NCI-H524 (cell line): ENCODE measurements at places on chromosomes 16 and 17.

GRCh38 chr16:61435346-61435745, 600.9 kb downstream of the CDH8 start:
- no peak for DNase-seq

- no peak for DNase-seq
Measured at GRCh38 chr16:30490210-30490609, 17.7 kb downstream of the ITGAL start.

DNA sequence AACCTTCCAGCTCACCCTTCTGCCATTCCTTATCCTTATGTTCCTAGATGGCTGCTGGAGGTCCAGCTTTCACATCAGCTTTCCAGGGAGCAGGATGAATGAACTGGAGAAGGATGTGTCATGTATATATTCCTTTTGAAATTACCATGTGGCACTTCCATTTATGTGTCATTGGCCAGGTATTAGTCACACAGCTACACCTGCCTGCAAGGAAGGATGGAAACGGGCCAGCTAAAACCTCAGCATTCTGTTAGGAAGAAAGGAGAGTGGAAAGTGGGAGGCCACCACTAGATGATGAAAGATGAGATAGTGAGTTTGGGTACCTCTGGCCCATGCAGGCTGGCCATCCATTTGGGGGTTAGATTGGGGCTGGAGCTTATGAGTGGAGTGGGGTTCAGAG, 67.5 kb downstream of the KSR1 start:
- DNase-seq: no peak

GRCh38 chr16:72430121-72430520, 258.2 kb upstream of the PMFBP1 start:
- no peak for DNase-seq

- DNase-seq: no peak
Measured at GRCh38 chr16:48136547-48137360, 19.0 kb downstream of the ABCC12 start.

DNA sequence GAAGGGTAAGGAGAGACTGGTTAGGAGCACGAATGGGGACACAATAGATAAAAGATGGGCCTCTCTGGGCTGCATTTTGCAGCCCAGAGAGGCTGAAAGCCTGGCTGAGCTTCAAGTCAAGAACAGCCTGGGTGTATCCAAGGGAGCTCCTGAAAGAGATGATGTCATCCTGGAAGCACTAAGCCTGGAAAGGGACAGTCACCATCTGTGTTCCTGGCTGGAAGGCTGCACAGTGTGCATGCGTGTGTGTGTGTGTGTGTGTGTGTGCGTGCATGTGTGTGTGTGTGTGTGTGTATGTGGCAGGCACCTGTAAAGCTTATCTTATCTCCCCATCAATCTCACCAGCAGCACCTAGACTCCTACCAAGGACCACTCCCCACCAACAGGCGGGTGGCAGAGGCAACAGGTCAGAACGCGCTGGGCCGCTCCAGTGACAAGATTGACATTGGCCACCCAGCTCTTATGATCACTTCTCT, 44.1 kb downstream of the COG7 start:
- DNase-seq: peak; percentile 93

- no peak for DNase-seq
Measured at GRCh38 chr17:8479431-8479947, 43.8 kb downstream of the NDEL1 start.

GRCh38 chr16:57175896-57176295, 9.9 kb downstream of the PSME3IP1 start:
- DNase-seq: no peak

DNA sequence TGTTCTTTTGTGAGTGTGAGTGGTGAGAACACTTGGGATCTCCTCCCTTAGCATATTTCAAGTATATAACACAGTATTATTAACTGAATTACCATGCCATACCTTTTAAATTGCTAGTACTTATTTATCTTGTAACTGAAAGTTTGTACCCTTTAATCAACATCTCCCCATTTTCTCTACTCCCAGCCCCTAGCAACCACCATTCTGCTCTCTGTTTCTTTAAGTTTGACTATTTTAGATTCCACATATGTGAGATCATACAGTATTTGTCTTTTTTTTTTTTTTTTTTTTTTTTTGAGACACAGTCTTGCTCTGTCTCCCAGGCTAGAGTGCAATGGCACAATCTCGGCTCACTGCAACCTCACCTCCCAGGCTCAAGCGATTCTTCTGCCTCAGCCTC, 117.6 kb upstream of the CACNG3 start:
- no peak for DNase-seq

DNA sequence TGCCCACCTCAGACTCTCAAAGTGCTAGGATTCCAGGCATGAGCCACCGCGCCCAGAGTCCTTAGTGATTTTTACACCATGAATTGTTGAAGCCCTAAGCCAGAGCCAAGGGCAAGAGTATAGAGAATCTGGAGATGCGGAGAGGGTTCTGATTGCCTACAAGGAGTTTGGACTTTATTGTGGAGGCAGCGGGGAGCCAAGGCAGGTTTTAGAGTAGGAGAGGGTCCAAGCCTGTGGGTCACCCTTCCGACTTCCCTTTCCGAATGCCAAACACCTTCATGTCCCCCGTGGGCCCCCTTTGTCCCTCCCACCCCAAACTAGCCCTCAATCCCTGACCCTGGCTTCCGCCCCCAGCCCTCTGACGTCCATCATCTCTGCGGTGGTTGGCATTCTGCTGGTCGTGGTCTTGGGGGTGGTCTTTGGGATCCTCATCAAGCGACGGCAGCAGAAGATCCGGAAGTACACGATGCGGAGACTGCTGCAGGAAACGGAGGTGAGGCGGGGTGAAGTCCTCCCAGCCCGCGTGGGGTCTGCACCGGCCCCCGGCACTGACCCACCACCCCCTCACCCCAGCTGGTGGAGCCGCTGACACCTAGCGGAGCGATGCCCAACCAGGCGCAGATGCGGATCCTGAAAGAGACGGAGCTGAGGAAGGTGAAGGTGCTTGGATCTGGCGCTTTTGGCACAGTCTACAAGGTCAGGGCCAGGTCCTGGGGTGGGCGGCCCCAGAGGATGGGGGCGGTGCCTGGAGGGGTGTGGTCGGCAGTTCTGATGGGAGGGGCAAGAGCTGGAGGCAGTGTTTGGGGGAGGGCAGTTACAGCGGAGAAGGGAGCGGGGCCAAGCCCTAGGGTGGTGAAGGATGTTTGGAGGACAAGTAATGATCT, 7.1 kb downstream of the MIEN1 start:
- DNase-seq: no peak

DNA sequence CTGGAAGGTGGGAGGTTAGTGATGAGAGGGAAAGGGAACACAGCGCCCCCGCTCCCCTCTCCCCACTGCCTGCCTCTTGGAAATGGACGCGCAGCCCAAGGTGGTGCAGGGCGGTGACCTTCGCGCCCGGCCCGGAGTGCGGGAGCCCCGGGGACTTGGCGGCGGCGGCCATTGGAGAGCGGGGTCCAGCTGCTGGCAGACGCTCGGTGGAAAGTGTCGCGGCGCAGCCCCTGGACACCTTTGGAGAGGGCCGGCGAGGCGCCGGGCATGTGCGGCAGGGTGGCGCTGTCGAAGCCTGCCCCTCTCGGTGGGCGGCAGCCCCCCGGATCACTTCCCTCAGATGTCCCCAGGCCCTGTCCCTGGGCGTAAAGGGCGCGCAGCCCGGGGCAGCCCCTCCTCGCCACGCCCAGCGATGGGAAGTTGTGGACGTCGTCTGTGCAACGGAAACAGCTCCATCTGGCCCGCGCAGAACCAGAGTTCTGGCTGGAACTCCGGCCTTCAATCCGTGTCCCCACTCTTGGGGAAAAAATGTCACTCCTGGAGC, 16.7 kb downstream of the SALL1 start:
- DNase-seq: no peak

GRCh38 chr17:17420082-17420481, 56.7 kb upstream of the MED9 start:
- no peak for DNase-seq
